G401 (cell line): ENCODE measurements at places on chromosomes 13 and 19. TPM values are rescaled to one million over a fixed set of nuclear protein-coding genes. Genes with fewer than 3 reads are reported as not detected.

DNA sequence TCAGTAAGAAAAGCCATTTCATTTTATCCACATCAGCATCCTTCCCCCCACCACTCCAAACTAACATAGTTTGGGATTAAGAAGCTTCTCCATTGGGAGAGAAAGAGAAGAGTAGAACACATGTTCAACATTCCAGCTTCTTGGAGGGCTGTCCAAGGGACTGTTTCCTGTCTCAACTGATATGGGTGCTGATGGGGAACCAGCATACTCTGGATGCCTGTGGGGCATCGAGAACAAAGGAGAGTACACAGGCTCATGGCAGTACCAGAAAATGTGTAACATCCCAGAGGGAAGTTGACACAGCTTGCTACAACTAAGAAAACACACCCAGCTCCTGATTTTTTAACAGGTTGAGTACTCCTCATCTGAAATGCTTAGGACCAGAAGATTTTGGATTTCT, 24.7 kb downstream of the SUCLA2 start:
- no peak for DNase-seq

DNA sequence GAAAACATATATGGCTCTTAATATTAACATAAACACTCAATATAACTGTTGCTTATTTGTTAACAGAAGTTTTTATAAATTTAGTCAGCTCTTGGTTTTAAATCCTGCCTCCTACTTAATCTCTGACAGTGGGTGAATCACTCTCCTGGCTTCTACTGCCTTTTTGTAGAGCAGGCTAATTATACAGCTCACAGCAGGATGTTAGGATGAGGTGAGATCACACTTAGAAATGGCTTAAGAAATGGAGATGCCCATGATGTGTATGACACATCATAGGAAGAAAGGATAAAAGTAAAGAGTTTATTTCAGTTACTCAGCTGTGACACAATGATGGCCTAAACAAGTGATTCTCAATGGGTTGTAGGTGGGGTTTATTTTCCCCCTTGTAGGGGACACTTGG, 345.6 kb downstream of the SPRY2 start:
- peak; percentile 39 for DNase-seq

- DNase-seq: no peak
Observed at GRCh38 chr19:57002195-57002601, 117.6 kb upstream of the USP29 start.

DNA sequence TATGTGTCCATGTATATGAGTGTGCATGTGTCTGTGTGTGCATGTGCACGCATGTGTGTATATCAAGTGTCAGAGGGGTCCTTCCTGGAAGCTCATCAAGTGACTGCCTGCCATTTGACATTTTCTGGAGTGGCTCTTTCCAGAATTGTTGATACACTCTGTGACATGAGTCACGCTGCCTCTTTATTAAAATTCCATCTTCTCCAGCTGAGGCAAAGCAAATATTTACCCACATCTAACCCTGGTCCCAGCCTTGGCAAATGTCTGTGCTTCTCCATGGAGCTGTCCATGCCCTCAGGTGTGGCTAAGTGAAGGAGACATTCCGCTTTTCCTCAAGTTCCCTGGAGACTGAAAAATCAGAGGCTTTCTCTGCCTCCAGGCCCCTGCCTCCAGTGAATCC, 88.2 kb upstream of the MBNL2 start:
- DNase-seq: no peak

DNA sequence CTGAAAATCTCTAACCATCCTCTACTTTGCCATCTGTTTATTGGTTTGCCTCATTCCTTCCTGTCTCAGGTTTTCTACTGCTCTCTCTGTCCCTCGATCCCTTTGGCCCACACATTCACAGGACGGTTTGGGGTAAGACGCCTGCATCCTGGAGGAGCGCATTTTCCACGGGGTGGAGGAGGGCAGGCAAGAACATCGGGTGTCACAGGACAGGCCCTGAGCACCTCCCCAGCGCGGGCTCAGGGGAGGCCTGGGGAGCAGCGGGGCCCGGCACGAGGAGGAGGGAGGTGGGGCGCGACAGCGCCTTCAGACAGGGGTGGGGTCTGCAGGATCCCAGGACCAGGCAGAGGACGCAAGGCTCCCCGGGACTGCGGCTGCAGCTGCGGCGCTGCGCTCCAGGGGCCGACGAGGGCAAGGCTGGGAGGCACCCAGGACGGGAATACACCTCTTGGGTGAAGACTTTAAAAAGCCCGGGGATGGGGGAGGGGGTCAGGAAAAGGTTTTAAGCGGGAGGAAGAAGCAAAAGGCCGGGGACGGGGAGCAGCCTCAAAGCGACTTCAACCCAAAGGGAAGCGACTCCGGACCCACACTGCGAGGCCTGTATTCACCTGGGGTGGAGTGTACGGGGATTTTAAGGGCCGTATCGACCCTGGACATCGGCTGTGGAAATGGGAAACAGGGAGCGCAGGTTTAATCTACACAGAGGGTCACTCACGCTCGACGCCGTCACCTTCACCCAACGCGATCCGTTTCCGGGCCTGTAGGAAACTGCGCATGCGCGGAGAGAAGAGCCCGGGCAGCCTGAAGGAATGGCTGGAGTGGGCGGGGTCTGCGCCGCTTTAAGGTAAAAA, at the start of gene ZNF415:
TSS of gene ZNF415 (minus strand) at position 770 of the 851 bp plus-strand sequence. CDS start 10,234 bp downstream, outside the sequence.
- peak; percentile 87 for DNase-seq

GRCh38 chr19:28475525-28475924, 737.4 kb downstream of the UQCRFS1 start:
- DNase-seq: no peak

The PLPPR3 gene
- total RNA-seq: 47.9 and 54.5 TPM in 2 replicates
